ENCODE measurements at places on chromosomes 11 and 22.

DNA sequence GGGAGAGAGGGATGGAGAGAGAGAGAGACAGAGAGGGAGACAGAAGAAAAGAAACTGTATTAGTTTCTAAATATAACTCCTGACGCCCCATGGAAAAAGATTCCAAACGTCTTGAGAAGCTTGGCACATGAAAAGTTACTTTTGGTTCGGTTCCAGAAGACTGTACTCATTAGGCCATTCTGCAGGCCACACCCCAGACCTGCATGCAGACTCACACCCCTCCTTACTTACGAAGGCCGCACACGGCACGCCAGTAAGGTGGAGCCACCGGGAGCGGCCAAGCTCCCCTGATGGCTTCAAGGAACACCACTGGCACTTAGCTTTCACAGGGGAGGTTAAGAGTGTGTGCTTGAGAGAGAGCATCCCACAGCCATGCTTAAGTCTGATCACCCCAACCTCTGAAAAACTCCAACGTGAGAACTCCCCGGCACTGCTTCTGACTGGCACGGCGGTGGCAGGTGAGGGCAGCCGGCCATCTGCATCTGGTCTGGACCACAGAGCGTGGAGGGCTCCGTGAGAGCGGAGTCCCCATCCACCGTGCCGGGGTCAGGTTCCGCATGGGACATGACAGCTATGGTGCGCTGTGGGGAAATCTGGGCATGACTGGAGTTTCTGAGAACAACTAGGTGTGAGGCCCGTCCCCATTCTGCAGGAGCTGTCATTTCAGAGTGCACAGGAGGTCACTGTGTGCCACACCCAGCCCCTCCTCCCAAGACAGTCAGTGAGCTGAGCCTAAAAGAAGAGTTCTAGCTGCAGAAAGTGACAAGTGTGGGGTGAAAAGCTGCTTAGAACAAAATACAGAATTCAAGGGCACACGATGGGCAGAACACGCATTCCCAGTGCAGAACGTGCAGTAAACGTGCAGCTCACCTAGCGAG is 62.4 kb downstream of the MYH9 start:
- DNase-seq: no peak

- no peak for DNase-seq
Observed at GRCh38 chr11:60748225-60748624, 8.4 kb upstream of the MS4A15 start.

DNA sequence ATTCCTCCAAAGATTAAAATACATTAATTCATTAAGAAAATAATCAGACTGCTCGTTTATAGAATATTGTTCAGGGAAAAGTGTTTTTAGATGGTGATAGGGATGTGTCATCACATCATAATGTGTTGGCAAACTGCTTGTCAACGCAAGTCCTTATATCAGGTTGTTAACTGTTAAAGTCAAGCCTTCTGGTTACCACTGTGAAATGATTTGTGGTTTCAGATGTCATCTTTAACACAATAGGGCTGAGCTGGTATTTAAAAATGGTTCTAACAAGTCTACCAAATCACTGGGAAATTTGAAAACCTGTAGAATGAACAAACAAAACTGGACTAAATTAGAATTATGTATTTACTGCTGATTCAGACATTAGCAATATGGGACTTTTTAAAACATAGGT is 2.4 kb upstream of the MMP13 start:
- DNase-seq: no peak

- no peak for DNase-seq
Observed at GRCh38 chr22:45644714-45645113, 26.9 kb upstream of the ATXN10 start.

DNA sequence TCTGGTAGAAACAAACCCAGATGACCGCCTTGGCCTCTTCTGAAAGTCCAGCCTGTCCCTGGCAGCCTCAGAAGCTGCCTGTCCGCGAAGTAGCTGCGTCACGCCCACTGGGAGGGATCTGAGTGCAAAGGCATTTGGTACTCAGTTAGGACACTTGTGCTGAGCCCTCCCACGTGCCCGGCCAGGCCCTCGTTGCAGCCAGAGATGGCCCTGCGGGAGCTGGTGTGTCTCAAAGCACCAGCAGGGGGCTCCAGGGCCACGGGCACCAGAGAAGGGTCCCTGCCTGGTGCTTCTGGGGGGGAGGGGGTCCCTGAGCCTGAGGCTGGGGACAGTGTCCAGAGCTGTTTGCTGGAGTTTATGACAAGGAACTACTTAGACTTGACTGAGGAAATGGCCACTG is 5.8 kb downstream of the SELENOO start:
- no peak for DNase-seq

DNA sequence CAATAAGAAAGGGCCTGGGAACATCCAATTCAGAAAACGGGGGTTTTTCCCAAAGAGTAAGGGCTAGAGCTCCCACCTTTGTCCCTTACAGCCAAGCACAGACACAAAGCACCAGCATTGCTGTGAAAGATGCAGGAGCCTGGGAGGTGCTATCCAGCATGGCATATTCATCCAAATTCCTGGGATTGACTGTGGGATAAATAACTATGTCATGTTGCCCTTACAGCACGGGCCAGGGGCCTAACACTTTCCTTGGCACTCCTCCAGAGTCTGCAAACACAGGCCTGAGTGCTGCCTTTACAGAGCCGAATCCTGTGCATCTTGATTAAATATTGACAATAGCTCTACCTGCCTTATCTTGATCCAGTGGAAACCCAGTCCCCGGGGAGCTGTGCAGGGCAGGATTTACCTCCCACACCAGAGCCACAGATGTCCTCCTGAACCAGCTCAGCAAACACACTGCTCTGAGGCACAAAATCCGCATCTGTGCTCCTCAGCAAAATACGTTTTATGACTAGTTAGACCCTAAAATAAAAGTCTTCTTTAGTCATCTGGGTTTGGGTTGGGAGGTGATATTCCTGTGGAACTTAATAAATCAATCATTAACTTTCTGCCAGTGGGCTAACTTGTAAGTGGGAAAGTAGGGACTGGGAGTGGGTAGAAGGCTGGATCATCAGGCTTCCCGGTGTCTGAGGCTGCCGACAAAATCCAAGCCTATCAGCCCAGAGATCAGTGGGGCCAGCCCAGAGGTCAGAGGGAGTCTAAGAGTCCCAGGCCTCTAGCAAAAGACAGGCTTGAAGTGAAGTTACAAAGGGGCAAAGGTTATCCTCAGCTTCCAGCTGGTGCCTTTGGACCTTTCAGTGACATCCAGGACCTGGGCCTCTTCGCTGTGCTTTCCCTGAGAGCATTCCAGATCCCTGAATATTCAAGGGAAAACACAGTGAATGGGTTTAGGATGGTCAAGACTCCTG is 36.5 kb downstream of the POU2AF3 start:
- DNase-seq: no peak

- no peak for DNase-seq
Observed at GRCh38 chr11:44179173-44179572, 83.7 kb downstream of the EXT2 start.

DNA sequence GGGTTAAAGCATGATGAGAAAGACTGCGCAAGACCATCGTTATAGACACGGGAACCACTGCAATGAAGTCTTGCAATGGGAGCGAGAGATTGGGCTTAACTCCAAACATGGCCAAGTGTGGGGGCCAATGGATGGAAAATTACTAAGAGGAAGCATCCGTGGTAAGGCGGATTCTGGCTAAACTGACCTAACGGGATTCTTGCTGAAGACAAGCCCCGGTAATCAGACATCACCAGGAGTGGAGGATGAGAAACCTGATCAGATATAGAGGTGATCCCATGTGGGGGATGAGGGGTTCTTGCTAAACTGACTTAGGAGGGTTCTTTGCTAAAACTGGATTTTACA is 5.8 kb upstream of the SYNGR1 start:
- DNase-seq: no peak

- DNase-seq: no peak
Observed at GRCh38 chr11:130217133-130218031, 57.8 kb downstream of the ST14 start.

DNA sequence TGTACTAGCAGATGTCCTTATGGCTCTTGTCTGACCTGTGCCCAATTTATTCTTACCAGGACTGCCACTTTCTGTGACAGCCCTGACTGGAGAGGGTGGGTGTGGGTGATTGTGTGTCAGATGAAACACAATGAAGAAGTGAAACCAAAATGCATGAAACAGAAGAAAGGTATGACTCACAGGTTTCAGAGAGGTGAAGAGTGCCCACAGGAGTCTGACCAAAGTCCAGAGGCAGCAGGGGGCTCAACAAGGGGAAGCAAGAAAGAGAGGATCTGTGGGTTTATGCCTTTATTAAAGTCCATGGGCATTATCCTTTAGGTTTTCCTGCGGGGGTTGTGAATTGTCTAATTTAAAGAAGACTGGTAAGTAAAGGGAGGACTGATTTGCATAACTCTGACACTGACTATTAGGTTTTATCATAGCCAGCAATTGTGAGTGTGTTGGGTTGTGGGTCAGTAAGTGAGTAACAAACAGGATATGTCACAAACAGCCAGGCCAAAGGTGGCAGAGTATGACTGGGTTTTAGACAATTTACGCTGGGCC is 3.9 kb upstream of the OR4C6 start:
- no peak for DNase-seq

GRCh38 chr22:20064140-20064480 is 15.9 kb upstream of the DGCR8 start:
- no peak for DNase-seq

GRCh38 chr11:17076517-17077239 is 789 bp downstream of the RPS13 start:
- DNase-seq: no peak

GRCh38 chr22:41365425-41365824 is 16.3 kb upstream of the TEF start:
- no peak for DNase-seq

GRCh38 chr11:82527081-82527584 is 206.5 kb downstream of the FAM181B start:
- DNase-seq: no peak

DNA sequence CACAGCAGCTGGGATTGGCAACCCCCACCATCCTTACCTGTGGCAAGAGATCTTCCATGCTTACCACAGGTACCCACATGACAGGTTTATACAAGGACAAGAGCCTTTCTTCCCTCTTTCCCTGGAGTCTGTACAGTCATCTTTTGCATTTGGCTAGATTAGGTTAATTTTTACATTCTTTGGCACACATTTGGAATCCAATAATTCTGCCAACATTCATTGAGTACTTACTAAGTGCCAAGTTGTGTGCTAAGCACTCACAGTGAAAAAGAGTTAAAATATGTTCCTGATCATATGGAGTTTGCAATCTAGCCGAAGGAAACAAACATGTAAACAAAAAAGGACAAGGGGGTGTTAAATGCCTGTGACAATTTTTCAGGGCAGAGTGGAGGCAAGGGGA is 50.0 kb upstream of the OPCML start:
- no peak for DNase-seq

- no peak for DNase-seq
Observed at GRCh38 chr11:14934641-14935351, 37.4 kb downstream of the CALCA start.

GRCh38 chr11:76524461-76524860 is 79.6 kb downstream of the EMSY start:
- no peak for DNase-seq

- DNase-seq: no peak
Observed at GRCh38 chr11:34721646-34722045, 100.8 kb downstream of the EHF start.

DNA sequence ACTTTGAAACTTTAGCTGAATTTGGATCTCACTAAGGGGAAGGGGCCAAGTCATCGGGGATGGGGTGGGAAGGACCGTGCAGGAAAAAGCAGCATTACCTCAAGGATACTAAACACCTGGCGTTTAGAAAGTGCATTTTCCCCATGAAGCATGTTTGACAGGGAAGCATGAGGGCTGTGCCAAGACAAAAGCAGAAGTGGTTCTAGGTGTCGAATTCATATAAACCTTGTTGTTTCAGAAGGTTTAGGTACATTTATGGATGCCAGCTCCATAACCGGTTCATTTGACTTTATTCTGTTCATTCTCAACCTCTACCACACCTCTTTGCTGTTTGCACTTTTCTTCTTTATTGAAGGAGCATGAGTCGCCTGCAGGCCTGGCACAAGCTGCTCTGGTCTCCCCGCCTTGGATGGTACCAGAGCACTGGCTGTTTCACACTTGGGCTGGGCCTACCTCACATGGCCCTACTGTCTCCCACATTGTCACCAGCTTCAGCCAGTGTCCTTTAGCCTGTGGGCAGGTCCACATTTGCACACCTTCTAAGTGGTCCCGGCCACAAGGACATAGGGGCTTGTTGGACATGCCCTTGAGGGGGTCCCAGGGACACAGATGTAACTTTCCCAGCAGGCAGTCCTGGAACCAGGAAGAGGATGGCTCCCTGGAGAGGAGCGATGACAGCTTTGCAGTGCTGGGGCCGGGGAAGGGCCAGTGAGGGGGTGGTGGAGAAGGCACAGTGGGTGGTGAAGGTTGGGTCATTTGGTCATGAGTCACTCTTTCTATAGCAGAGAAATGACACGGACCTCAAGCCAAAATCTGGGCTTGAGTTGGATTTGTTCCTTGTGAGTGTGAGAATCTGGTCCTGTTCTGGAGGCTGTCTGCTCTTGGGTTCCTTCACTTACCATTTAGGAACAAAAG is 3.2 kb upstream of the ST14 start:
- DNase-seq: no peak

DNA sequence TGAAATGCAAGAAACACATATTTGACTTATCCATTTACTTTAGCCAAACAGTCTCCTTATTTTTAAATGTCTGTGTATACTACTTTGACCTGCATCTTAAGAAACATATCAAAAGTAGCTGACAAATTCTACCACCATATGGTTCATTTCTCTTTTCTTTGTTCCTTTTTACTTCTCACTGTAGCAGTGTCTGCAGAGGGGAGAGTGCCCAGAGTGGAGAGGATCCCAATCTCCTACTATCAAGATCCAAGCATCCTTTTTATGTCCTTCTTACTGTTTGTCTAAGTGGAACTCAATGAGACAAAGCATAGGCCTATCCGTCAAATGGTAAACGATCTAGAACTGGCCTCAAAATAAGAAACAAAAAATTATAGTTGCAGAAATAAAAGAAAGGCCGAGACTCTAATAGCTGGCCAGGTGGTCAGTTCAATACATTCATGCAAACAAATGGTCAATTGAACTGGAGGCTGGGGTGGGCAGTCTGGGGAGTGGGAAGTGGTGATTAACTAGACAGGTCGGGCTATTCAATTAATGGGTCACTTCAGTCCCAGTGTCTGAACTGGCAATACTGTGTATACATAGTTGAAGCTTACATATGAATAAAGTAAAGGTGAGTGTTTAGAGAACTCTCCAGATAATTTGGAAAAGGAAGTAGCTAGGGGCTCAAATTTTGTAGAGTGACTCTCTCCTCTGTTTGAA is 149.1 kb downstream of the MAML2 start:
- DNase-seq: no peak

DNA sequence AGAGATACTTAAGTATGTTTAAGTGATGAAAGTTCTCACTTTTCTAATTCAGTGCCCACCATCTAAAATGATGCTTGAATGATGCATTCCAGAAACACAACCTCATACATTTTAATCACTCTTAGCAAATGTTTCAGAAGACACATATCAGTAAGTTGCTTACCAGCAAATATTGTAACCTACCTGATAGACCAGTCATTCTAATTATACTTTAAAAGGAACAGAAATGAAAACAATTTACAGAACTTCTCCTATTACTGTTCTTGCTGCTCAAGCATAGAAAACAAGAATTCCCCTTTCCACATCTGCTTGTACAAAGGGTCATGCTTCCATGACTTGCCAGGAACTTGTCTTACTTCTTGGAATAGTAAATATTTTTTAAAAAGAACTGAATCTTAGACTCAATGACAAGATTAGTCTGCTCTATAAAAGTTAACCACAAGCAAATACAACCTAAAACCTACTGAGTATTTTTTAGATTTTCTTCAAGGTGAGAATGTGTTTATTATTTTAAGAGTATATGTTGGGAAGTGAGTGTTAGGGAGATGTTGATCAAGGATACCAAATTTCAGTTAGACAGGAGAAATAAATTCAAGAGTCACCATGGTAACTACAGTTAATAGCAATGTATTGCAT is 82.0 kb upstream of the SC5D start:
- no peak for DNase-seq

- DNase-seq: no peak
Observed at GRCh38 chr11:34499719-34500500, 13.7 kb downstream of the ELF5 start.
